ENCODE measurements at places on chromosomes 2 and 18.

- no peak for DNase-seq
These were observed 213.7 kb downstream of the TSN start for GRCh38 chr2:121969166-121969565.

GRCh38 chr2:224957540-224958461, 84.5 kb downstream of the DOCK10 start:
- DNase-seq: no peak

GRCh38 chr2:17299891-17300540, 218.2 kb downstream of the RAD51AP2 start:
- no peak for DNase-seq

- no peak for DNase-seq
These were observed 599.1 kb upstream of the SOX11 start for GRCh38 chr2:5093056-5093455.

DNA sequence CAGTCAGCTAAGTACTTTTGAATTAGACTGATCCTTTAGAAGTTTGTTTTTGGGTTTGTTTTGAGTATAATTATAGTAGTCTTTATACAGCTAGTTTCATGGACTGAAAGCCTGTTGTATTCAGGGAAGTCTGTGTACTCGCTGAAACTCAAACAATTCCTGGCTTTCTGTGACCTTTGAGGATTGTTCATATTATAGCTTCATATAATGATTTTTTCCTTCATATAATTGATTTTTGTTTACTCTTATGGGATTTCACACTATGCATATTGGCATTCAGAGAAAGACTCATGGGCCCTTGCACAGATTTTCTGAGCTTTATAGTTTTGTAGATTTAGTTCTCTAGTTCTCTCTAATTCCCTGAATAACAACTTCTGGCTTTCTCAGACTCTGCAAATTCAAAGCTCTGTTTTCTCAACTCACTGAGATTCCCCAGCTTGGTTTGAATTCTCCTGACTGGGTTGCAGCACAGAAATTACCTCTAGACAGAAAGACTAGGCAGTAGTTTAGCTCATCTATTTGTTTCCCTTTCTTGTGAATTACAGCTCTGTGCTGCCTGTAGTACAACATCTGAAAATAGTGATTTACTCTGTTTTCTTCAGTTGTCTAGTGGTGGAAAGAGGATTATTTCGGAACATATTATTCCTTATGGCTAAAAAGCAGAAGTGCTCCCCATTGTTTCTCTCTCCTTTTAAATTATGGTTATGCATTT, 495.9 kb upstream of the CNTNAP5 start:
- DNase-seq: no peak
